ENCODE measurements at places on chromosomes 1 and 21.

GRCh38 chr1:84339503-84339902, 38.0 kb downstream of the SAMD13 start:
- no peak for DNase-seq

GRCh38 chr1:190259424-190259823, 218.2 kb downstream of the BRINP3 start:
- DNase-seq = no peak

DNA sequence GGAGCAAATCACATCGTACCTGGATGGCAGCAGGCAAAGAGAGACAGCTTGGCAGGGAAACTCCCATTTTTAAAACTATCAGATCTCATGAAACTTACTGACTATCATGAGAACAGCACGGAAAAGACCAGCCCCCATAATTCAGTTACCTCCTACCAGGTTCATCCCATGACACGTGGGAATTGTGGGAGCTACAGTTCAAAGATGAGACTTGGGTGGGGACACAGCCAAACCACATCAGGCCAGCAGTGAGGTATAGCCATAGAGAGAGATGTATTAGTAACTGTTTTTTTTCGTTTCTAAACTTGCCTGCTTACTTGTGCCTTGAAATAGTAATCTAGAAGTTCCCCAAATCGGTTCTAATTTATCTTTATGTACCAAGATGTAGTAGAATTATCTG, 48.9 kb downstream of the AK4 start:
- no peak for DNase-seq

- no peak for DNase-seq
These were observed 2.9 kb upstream of the LRRC8C start for GRCh38 chr1:89630048-89630447.

GRCh38 chr1:235851939-235852338, 14.8 kb downstream of the LYST start:
- no peak for DNase-seq

GRCh38 chr1:190102757-190103326, 374.8 kb downstream of the BRINP3 start:
- DNase-seq = no peak

DNA sequence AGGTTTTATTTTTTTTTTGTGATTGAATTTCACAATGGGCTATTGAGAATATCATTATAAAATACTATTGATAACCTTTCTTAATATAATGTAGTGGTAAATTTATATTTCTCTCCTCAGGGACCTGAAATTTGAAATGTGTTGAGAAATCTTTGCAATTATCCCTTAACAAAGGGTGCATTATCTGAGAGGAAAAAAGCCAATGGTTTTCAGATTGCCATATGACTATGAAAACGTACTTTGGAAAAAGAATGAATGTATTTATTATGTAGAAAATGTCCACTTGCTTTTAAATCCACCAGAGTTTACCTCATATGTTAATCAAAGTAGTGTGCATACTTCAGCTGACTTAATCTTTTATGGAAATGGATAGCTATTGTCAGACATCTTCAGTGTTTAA, 441.1 kb downstream of the AMY1C start:
- DNase-seq = no peak

DNA sequence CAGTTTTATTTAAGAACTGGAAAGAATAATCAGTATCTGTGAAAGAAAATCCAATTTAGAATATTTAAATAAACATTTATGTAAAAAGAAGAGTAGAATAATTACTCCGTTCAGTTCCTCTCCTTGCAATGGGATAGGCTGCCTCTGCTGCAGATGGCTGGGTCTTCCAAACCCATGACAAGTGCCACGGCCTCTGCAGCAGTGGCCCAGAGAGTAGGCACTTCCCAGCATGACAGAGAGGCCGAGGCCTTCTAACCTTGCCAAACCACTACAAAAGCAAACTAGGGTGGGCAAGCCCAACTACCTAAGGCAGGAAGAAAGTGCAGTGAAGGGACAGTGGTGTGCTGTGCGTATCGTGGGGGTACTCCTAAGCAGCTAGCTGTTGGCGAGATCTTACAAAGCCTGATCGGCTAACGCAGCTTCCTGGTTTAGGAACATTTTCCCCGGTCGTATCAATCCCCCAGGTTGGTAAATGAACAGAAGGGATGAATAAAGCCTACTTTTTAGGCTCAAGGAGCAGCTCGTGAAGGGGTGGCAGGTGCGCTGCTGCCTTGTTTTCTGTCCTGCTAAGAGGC, 14.5 kb downstream of the ICMT start:
- no peak for DNase-seq

DNA sequence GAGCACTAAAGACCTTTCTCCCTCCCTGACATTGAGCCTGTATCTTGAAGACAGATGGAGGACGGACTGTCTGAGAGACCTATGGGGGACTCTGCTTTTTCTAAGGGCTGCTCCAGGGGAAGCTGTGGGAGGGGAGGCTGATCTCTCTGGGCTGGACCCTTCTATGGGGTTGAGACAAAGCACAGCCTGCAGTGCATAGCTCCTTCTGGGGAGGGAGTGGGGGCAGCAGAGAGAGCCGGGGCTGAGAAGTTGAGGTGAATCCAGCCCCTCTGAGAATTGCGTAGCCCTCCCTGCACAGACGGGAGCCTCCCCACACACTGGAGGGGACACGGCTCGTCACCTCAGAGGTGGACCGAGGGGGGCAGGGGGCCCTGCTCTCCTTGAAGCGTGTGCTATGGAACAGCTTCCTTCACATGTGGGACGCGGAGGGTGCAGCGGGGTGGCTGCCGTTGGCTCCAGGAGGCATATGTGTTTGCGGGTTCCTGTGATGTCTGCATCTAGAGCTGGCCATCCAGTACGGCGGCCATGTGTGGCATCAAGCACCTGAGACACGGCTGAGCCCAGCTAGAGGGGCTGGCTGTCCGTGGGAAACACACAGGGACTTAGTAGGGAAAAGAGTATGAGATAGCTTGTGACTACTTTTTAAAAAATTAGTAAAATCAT, 299.1 kb downstream of the CAMTA1 start:
- DNase-seq = no peak

- no peak for DNase-seq
These were observed 1.8 kb downstream of the EYA3 start for GRCh38 chr1:28086651-28087050.

GRCh38 chr21:34540206-34540605, 28.2 kb upstream of the KCNE1 start:
- no peak for DNase-seq

Measured in stimulated activated CD8-positive, alpha-beta memory T cell treated with anti-CD3 and anti-CD28 coated beads, Interleukin-2, amount 100 ng/mL, for 1 hour (primary cell).